ENCODE measurements at places on chromosomes 7 and 10.

DNA sequence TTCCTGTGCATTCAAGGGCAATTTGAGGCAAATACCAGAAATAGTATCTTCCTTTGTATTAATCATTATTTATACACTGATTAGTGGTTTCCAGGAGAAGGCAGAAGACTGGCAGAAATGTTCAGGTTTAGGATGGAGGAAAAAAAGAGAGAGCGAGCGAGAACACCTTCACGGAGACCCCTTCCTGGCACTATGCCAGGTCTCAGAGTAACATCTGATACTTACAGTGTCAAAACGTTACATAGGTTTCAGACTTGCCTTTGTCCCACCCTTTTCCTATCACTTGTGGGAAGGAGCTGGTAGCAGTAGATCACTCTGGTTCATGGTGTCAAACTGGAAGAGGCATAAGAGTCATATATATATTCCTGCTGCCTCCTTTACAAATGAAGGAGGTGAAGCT lies 652 bp downstream of the OR2A12 start:
- DNase-seq = no peak

- no peak for DNase-seq
Observed at GRCh38 chr7:90654718-90655427, 58.8 kb downstream of the CDK14 start.

DNA sequence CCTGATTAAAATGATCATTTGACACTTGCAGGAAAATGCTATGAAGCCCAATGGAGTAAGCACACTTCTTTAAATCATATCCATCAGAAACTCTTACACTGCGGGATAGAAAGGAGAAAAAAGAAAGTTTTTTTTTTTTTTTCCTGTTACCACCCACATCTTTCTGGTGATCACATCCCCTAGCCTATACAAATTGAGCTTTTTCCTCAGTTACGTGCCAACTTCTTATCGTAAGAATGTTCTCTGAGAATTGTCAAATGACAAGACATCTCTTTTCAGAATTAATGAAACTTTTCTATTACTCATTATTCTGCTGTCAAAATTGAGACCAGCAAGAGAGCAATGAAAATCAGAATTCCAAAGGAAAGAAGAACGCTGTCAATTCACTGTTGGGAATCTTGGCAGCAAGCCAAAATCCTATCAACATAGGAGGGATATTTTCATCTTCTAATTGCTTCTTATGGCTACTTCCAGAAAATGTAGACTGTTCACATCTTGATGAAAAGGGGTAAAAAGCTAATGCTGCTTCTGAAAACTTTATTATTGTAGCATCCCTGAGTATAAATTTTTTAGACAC lies 179.5 kb downstream of the ADAM12 start:
- DNase-seq = no peak

DNA sequence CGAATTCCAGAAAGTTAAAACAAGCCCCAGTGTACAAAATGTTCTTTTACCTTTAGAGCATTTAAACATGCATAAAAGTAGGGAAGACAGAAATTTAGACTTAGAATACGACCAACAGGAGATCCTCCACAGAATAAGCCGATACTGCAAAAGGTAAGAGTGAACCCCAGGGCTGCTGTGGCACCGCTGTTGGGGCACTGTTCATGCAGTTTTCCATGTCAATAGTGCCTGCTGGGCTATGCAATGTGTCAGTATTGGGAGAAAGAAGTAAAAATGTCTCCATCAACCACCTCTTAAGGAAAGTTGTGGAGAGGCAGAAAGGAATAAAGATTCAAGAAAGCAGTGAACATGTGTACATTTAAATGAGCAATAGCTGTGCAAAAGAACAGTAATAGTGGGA lies 326.5 kb upstream of the SEMA3C start:
- no peak for DNase-seq

DNA sequence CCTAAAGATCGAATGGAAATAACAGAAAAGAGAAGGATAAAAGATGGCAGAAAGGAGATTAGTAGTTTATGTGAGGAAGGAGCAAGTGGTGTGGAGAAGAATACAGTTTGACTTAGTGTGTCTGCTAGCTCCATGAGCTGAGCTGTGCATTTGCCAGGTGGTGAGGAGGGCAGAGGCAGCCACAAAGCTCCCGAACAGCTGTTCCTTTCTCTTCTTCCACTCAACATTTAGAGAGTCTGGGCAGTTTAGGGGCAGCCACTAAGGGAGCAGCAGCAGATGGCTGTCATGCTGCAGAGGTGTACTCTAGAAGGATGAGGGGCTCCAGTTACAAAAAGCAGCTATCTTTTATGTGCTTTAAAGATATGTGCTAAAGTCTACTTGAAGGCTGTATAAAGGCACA lies 674.4 kb downstream of the GRM8 start:
- no peak for DNase-seq

DNA sequence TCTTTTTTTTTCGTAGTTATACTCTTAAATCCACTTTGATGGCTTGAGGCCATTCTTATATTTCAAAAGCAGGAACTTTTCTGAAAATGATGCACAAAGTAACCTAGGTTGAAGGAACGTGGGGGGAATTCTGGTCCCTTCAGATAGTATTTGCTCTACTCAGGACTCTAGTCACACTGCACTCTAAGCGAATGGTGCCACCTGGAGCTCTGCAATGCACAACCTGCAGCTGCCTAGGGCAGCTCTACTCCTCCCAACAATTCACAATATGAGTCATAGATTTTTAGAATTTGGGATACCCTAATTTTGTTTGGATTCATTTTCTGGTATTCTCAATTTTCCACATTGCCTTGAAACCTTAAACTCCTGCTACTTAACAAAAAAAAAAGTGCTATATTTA lies 17.3 kb downstream of the SYPL1 start:
- DNase-seq = no peak

DNA sequence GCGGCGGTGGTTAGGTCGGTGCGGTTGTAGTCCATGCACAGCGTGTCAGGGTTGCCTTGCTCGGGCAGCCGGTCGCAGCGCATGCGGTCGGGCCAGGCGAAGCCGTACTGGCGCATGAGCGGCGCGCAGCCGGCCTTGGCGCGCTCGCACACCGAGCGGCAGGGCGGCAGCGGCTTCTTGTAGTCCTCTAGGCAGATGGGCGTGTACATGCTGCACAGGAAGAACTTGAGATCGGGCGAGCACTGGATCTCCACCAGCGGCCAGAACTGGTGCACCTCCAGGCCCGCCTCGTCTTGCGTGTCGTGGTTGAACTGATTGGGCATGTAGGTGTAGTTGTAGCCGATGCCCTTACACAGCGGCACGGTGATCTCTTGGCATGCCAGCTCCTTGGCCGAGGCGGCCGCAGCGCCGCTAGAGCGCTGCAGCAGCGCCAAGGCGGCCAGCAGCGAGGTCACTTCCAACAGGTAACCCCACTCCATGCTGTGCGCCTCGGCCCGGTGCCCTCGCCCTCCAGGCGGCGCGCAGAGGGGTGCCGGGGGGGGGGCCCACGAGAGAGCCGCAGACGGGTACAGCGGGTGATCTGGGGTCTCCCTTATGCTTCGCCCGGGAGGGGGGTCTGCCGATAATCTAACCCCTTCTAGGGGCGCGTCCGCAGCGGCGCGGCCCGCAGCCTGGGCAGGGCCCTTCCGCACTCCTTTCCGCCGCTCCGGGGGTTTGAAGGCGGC lies 983 bp downstream of the FZD8 start:
- DNase-seq = peak; percentile 41

GRCh38 chr10:80647173-80647833 lies 109.6 kb downstream of the SH2D4B start:
- DNase-seq = no peak

GRCh38 chr10:44463511-44464121 lies 78.7 kb upstream of the CXCL12 start:
- no peak for DNase-seq

DNA sequence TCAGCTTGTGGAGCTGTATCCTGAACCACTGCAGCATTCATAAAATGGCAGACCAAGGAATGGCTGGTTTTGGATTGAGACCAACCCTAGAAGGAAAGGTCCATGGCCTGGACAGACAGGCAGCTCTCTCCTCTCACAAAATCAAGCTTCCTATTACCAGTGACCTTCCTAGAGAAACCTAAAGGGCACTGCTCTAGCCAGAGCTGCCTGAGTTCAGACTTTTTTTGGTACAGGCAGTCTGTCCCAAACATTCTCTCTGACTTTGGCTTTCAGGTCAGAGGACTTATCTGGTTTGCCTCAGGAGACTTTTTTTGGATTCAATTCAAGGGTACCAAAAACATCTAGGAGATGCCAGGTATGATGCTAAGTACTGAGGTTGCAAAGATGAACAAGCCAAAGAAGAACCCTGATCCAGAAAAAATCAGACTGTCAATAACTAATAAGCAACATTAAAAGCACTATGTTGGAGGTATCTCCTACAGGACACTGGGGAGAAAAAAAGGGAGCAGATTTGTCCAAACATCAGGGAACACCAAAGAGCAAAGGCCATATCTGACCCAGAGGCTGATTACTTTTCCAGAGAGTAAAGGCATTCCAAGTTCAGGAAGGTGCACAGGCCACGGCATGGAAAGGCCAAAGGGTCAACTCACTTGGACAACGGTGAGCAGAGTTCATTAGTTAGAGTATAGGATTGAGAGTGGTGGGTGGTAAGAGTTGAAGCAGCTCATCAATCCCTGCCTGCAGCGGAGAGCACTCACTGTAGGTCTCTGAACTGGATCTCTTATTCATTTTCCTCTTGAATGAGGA lies 169.0 kb downstream of the CPEB3 start:
- no peak for DNase-seq

DNA sequence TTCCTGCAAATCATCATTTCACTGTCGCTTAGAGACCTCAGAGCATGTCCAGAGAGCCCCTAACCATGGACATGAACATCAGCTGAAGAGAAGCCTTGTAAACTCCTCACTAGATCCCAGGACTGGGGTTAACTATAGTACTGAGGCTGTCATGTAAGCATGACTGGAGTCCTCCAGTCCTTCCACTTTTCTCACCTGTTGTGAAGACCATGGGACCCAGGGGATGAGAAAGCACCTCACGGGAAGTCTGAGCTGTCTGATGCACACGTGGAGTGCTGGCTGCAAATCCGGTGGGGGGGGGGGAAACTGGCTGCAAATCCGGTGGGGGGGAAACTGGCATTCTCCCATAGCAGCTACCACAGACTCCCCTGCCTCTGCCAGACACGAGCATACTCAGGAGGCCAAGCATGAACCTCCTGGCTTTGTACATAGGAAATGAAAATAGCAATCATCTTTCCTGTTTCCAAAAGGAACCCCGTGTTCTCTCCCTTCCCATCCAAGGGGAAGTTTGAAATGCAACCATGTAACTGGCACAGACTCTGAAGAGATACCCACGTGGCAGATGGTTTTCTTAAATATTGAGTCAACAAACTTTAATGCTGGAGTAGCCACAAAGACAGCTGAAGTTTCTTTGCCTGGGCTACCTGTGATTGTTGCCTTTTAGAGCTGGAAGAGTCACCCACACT lies 261.4 kb downstream of the ZMYND11 start:
- no peak for DNase-seq

DNA sequence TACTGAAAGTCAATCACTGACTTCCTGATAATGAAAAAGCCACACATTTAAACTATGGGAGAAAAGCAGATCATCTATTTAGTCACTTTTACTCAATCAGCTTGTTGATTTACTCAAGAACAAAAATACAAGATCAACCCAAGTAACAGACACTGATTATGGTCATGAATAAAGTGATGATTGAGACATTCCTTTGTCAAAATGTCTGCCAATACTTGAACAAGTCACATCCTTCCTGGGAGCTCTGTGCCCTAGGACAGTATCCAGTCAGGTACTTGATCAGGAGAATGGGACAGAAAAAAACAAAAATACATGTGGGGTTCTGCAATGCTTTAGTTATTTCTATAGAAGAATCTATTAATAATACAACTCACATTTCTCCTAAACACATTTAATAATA lies 150.0 kb upstream of the NEBL start:
- DNase-seq = no peak

- DNase-seq = no peak
Observed at GRCh38 chr10:101046332-101047238, 15.2 kb upstream of the KAZALD1 start.

DNA sequence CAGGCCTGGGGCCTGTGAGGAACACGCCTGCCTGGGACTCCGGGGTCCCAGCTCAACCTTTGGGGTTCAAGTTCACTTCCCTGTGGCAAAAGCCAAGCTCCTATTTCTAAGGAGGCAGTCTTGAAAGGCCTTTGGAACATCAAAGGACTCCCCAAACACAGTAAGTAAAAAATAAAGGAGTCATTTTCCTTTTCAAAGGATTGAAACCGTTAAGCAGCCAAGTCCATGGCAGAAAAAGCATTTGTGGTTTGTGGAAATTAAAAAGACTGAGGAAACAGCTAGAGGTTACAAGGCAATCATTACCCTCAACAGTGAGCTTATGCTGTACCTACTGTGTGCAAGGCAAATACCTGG lies 200.8 kb downstream of the MYOF start:
- DNase-seq = no peak

- no peak for DNase-seq
Observed at GRCh38 chr7:8893775-8894174, 460.4 kb downstream of the NXPH1 start.

GRCh38 chr10:133438711-133439273 lies 14.4 kb upstream of the SPRN start:
- peak; percentile 39 for DNase-seq

- no peak for DNase-seq
Observed at GRCh38 chr10:108323274-108323798, 1158.8 kb upstream of the SORCS1 start.

Data from suppressor macrophage treated with lipopolysaccharide for 4 hours (primary cell).